ENCODE measurements at places on chromosomes 1 and 21. TPM values are rescaled to one million over a fixed set of nuclear protein-coding genes. Genes with fewer than 3 reads are reported as not detected.

The MSH4 gene
- 0.48 TPM for total RNA-seq

DNA sequence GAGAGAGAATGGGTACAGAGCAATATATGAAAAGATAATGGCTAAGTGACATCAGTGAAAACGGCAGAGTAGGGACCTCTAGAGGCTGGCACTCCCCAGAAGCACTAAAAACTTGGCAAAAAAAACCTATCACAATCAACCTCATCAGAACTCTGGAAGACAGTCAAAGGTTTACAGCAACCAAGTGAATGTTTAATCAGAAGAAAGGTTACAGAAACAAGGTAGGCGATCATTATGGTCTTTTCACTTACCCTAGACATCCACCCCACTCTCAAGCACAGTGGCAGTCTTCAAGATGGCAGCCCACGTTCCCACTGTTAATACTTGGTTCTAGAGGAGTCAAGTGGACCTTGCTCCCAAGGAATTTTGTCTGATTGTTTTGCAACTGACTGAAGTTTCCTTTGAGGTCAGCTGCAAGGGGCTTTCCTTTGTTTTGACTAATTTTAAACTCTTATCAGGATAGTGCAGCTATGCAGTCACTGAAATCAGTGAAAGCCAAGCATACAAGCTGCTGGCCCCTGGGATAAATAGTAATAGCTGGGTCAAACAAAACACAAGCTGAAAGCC, 7.2 kb downstream of the KIFAP3 start:
- DNase-seq = peak; percentile 14
- no peak overlapping the region for H3K4me3 ChIP-seq
- H3K4me1 ChIP-seq = peaks cover 37% of the 10 kb centered on the region

The NR0B2 gene
- 0.95 TPM for total RNA-seq

GRCh38 chr1:24536391-24536840, 19.5 kb upstream of the NCMAP start:
- no peaks in the 10 kb centered on the region for H3K36me3 ChIP-seq
- H3K4me3 ChIP-seq = no peak overlapping the region
- peaks cover 32% of the 10 kb centered on the region for H3K4me1 ChIP-seq
- H3K27me3 ChIP-seq = no peaks in the 10 kb centered on the region
- DNase-seq = peak; percentile 75

DNA sequence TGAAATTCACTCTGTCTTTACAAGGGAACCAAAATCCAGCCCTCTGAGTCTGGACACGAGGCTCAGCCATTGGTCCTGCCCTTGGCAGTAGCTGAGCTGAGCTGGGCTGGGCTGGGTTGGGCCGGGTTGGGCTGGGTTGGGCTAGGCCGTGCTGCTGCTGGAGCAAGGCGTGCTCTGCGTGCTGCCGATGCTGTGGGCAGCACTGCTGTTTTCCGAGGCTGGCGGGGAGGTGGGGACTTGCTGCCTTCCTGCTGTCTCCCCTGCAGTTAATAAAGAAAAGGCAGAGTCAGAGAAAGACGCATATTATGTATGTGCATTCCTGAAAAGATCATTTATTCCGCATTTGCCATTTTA, 182.9 kb downstream of the CDC7 start:
- no peaks in the 10 kb centered on the region for H3K36me3 ChIP-seq
- H3K4me1 ChIP-seq = peaks cover 20% of the 10 kb centered on the region
- DNase-seq = peak; percentile 60
- H3K4me3 ChIP-seq = no peak overlapping the region
- no peak overlapping the region for H3K27ac ChIP-seq

DNA sequence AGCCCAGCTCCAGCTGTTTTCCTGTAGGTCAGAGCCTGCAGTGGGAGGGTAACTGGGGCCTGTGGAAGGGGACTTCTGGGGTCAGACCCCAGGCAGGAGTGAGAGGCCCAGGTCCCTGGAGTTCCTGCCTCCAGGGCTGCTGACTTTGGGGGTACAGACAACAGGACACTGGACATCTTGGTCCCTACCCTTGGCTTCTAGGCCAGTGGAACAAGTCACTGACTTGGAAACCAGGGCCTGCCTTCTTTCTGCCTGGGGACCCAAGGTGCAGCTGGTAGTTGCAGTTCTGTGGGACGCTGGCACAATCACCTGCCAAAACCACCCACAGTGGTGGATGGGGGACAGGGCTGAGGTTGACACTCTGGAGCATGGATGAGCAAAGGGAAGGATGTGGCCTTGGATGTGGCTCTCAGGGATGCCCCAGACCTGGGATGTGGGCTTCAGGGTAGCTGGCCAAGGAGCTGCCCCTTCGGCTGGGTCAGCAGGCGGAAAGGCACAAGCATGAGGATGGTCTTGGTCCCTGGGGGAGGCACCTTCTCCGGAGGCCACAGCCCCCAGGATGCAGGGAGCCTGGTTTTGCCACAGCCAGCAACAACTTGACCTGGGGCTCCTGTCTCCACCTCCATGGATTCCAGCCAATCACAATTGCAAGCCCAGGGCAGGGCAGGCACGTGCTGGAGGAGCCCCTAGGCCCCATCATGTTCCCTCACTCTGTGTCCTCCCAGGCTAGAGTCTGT, 5.8 kb downstream of the JMJD4 start:
- no peaks in the 10 kb centered on the region for H3K36me3 ChIP-seq
- peaks cover 29% of the 10 kb centered on the region for H3K4me1 ChIP-seq
- DNase-seq = no peak
- H3K27ac ChIP-seq = peak overlapping the region; percentile 75
- H3K27me3 ChIP-seq = no peaks in the 10 kb centered on the region

GRCh38 chr21:42312626-42313104, 2.5 kb downstream of the TFF3 start:
- H3K27me3 ChIP-seq = peaks cover 11% of the 10 kb centered on the region
- no peak for DNase-seq
- peak overlapping the region; percentile 5 for H3K4me3 ChIP-seq
- peak overlapping the region; percentile 87 for H3K27ac ChIP-seq
